ENCODE measurements at places on chromosomes 5 and 9.

DNA sequence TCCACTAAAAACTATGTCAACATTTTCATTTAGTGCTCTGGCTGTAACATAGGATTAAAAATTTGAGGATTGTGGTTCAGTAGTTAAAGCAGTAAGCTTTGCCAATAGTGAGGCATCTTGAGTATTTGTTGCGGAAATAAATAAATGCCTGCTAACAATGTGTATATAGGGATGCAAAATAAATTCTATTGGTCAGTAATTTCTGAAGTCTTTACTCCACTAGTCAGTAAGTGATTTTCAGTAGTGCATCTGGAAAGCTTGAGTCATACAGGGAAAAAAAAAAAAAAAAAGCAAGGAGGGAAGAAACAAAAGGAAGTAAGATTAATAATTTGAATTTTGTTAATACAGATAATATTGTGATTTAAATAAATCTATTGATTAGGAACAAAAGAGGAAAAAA is 21.0 kb downstream of the NIPBL start:
- no peak for DNase-seq

GRCh38 chr9:127762111-127762676 is 16.3 kb downstream of the SH2D3C start:
- DNase-seq, result no peak

- DNase-seq, result no peak
Observed at GRCh38 chr9:341634-342421, 127.2 kb downstream of the DOCK8 start.

DNA sequence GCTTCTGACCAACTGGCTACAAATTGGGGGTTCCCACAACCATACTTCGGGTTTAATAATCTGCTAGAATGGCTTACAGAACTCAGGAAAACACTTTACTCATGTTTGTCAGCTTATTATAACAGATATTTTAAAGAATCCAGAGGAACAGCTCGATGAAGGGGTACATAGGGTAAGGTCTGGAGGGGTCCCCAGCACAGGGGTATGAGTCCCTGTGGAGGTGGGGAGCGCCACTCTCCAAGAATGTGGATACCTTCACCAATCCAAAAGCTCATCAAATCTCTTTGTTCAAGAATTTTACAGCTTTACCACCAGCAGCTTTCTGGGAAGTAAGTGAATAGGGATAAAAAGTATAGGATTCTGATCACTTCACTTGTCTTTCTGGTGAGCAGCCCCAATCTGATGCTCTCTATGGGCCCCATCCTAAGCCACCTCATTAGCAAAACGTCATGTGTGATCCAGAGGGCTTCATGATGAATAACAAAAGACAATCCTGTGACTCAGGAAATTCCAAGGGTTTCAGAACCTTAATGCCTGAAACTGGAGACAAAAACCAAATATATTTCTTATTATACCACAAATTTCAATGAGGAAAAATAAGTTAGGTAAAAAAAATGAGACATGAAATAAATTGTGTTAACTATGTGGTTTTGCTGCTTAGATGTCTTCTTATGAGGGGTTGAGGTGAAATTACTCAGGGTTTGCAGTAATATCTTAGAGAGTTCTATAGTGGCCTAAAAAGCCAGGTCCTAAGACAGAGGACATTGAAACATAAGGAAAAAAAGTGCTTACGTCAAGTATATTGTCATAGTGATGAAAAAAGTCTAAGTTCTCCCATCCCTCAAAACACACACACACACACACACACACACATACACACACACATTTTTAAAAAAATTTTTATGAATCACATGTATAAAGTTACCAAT is 290.5 kb downstream of the ANXA1 start:
- no peak for DNase-seq

DNA sequence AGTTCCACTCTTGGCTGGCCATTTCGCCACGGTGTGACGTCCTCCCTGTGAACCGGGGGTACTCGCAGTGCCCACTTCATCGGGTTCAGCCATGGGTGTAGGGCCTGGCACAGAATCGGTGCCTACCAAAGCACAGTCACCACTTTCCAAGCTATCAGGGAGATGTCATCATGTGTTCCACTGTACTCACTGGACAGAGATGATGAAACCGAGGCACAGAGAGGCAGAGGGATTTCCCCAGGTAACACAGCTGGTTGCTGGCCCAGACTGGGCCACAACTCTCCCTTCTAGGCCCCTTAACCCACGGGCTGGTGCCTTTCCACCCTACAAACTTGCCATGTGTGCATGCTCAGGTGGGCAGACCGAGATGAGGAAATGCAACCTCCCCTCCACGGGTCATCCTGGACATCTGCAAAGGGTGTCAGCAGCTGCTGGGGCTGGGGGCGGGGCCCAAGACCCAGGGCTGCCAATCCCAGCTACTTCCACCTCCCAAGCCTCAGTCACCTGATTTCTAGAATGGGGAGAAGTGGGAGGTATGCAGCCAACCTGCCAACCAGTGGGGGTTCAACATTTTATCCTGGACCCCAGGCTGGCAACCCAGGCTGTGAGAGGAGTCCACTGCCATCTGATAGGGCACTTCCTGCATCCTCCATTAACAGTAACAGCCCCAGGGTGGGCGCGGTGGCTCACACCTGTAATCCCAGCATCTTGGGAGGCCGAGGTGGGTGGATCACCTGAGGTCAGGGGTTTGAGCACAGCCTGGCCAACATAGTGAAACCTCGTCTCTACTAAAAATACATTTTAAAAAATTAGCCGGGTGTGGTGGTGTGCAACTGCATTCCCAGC is 893 bp upstream of the SH2D3C start:
- peak; percentile 55 for DNase-seq

DNA sequence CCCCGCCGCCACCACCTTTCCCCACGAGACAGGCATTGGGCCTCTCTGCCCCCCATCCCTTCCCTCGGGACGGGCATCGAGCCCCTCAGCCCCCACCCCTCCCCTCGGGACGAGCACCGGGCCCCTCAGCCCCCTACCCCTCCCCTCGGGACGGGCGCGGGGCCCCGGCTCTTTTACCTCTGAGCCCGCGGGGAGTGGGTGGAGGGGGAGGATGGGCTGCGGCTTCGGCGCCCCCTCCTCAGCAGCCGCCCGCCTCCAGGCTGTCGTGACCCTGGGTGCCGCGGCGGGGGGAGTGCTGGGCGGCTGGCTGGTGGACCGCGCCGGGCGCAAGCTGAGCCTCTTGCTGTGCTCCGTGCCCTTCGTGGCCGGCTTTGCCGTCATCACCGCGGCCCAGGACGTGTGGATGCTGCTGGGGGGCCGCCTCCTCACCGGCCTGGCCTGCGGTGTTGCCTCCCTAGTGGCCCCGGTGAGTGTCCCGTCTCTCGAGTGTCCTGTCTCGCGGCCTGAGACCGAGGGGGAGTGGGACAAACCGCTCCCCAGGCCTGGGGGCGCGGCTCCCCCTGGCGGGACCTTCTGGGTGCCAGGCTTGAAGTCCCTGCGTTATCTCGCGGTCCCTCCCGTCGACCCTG is 791 bp downstream of the SLC2A8 start:
- no peak for DNase-seq

GRCh38 chr5:179427676-179428056 is 82.4 kb upstream of the ADAMTS2 start:
- no peak for DNase-seq

- DNase-seq, result no peak
Observed at GRCh38 chr5:123028222-123028621, 8.3 kb downstream of the PPIC start.

- DNase-seq, result no peak
Observed at GRCh38 chr5:71637133-71637532, 50.0 kb downstream of the MCCC2 start.

- no peak for DNase-seq
Observed at GRCh38 chr5:38725371-38725865, 120.4 kb upstream of the OSMR start.

GRCh38 chr9:112012026-112012902 is 115.7 kb downstream of the UGCG start:
- DNase-seq, result no peak

DNA sequence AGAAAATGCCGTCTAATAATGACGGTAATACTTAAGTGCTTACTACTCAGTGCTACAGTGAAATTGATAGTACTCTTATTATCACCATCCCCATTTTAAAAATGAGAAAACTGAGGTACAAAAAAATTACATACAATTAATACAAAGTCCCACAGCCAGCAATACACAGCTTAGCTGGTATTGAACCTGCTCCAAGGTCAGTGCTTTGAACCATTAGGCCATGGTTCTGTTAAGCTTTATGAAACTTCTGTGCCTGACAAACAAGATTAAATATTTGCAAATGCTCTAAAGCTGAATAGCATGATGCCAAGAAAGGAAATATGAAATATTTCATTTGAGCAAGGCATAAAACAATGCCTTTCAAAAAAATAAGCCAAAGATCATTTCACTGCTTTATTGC is 357.2 kb downstream of the ARRDC3 start:
- no peak for DNase-seq

DNA sequence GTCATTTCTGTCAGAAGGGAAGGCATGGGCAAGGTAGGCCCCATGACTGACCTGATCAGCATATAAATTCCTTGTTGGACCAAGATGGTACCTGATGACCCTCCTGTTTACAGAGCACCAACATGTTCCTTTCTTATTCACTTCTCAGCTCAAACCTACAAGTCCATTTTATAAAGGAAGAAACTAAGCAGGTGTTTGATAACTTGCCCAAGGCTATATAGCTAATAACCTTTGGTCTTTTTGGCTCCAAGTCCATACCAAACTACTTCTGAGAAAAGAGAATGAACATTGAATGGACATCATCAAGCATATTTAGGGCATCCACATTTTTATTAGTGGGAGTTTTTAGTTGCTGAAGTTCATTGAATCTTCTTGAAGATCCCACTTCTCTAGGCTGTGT is 125.2 kb downstream of the GALNT10 start:
- no peak for DNase-seq

DNA sequence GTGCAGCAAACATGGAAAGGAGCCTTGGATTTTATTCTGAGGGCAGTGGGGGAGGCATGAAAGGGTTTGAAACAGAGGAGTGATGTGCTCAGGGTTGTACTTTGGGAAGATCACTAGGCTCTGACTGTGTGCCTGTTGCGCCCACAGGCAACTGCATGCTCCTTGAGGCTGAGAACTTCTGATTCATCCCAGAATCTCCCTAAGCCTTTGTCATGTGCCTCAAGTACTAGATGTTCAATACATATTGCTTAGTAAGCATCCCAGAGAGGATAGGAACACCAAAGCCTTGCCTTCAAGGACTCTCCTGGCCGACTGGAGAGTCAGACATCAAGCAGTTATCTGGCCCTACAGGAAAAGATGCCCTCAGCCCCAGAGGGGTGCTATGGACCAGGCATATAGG is 54.1 kb downstream of the ARHGEF37 start:
- no peak for DNase-seq

- no peak for DNase-seq
Observed at GRCh38 chr5:95543017-95543705, 11.6 kb downstream of the SKIC3 start.

DNA sequence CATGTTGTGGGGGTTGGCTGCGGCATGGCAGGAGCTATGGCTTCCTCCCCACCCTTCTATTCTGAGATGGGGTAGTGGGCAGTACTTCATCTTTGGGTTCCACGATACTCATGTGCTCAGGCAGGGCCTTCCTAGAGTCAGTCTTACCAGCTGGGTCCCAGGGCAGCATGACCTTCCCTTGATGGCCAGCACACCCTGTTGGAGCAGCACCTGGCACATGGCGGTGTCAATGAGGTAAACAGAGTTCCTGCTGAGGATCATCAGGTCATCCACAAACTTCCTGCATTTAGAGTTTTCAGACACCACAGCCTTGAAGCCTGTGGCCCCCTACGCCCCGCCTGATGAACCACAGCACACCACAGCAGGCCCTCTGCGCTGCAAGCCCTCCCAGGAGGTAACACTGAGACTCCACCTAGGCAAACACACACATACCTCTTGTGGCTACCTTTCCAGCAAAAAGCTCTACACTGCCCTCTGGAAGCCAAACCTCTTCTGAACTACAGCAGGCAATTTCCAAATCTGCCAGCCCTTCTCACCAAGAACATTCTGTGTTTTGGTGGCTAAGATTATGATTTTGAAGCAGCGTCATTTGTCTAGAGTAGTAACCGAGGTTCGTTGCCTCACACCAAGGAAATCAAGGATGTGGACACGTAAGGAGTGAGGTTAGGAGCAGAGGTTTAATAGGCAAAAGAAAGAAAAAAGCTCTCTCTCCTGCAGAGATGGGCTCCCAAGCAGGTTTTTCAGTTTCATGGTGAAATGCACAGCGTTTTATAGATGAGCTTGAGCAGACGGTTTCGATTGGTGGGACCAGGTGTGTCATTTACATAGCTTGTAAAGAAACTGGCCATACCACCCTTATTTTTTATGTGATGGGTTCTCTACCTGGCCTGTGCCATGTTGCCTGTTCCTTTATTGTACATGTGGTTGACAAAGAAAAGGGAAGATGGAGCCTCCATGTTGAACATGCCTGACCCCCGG is 20.3 kb upstream of the TMEM174 start:
- no peak for DNase-seq

- DNase-seq, result no peak
Observed at GRCh38 chr9:91963711-91964240, 13.7 kb upstream of the ROR2 start.

- no peak for DNase-seq
Observed at GRCh38 chr5:173302546-173303155, 25.6 kb downstream of the STC2 start.

- no peak for DNase-seq
Observed at GRCh38 chr5:92023555-92023954, 640.4 kb upstream of the ARRDC3 start.

GRCh38 chr5:83942155-83942554 is 221.5 kb upstream of the HAPLN1 start:
- no peak for DNase-seq

- no peak for DNase-seq
Observed at GRCh38 chr5:40796487-40796889, 1.7 kb downstream of the PRKAA1 start.

- no peak for DNase-seq
Observed at GRCh38 chr5:72746736-72747135, 69.7 kb upstream of the TNPO1 start.

DNA sequence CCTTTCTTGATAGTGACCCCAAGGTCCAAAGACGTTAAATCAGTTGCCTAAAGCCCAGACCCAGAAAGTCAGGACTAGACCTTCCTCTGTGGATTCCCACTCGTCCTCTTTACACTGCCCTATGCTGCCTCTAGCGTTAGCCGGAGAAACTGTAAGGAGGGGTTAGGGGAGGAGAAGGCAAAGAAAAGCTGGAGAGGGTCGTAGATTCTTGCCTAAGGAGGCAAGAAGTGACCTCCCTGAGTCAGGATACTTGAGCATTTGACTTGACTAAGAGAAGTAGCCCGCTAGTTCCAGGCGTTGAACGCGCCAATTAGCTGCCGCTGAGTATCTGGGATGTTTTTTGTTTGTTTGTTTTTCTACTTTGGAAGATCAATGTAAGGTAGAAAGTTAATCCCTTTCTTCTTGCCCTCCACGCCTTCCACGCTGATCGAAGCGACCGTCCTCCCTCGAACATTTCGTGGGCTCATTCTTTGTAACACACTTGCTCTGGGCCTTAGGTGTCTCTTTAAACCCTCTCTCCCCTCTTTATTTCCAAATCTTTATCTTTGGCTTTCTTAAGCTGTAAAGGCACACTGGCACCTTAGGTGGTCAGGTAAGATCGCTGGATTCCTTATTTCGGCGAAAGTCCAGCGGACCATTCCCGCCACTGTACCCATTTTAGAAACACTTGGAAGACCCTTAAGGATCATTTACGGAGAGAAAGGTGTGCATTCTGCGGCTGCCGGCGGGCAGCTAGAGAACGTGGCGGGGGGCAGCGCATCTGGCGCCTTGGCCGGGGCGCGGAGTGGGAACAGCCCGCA is 5.1 kb upstream of the RGMB start:
- DNase-seq, result no peak

Data from stimulated activated CD4-positive, alpha-beta T cell treated with anti-CD3 and anti-CD28 coated beads, Interleukin-12 subunit alpha, Interleukin-12 subunit beta, amount 100 ng/mL, for 48 hours (primary cell).